ENCODE measurements at places on chromosomes 6 and 20. TPM values are rescaled to one million over a fixed set of nuclear protein-coding genes. Genes with fewer than 3 reads are reported as not detected.

DNA sequence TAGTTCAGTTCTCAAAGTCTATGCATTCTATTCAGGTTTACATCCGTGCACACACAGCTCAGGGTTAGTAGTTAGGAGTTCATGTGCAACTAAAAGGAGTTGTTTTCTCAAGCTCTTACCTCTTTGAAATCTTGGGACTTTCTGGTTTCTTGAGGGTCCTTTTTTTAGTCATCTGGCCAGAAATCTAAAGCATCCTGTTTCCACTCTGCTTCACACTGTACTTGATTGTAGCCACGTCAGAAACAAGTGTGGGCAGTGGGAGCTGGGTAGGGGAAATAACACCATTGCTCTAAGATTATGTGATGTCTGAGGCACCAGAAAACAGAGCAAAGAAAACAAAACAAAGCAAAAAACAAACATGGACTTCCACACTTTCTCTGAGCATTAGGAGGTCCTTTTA lies 58.3 kb downstream of the HDGFL1 start:
- no peak for DNase-seq

DNA sequence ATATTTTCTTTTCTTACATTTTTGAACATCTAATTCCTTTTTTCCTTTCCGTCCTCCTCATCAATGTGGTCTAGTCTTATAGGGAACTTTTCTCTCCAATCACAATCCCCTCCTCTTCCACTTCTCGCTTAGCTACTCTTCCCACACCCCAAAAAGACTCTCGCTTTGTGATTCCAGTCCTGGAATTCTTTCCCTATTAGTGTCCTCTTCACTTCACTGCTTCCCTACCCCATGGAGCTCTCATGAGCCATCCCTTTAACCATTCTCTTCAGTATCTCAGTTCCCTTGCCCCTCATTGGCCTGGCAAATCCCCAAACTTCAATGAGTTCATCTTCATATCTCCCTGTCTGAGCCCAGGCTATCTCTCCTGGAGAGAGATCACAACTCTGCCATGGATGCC lies 55.3 kb upstream of the CEP85L start:
- no peak for DNase-seq

PRICKLE4 gene
- 16.9 TPM for total RNA-seq

KCNK16 gene
- total RNA-seq: not detected
